ENCODE measurements at places on chromosomes 6 and 20. TPM values are rescaled to one million over a fixed set of nuclear protein-coding genes. Genes with fewer than 3 reads are reported as not detected.
A peak's percentile ranks its signal among the peaks of the same experiment; 100 is the strongest.

ADAM33 gene
- polyA plus RNA-seq = 7.0 TPM

C20orf202 gene
- 0.11 TPM for polyA plus RNA-seq

TNF gene
- polyA plus RNA-seq = not detected

CST3 gene
- 185 TPM for polyA plus RNA-seq

C6orf52 gene
- 3.1 TPM for polyA plus RNA-seq

GSTA2 gene
- 0.05 TPM for polyA plus RNA-seq

TXLNB gene
- polyA plus RNA-seq = 0.05 TPM

IPCEF1 gene
- polyA plus RNA-seq = 0.41 TPM

THBS2 gene
- polyA plus RNA-seq = 14.5 TPM

SOX18 gene
- polyA plus RNA-seq = 0.09 TPM

IMPG1 gene
- polyA plus RNA-seq = 0.02 TPM

NKX2-4 gene
- polyA plus RNA-seq = 0.12 TPM

PACSIN1 gene
- polyA plus RNA-seq = 5.9 TPM

DNA sequence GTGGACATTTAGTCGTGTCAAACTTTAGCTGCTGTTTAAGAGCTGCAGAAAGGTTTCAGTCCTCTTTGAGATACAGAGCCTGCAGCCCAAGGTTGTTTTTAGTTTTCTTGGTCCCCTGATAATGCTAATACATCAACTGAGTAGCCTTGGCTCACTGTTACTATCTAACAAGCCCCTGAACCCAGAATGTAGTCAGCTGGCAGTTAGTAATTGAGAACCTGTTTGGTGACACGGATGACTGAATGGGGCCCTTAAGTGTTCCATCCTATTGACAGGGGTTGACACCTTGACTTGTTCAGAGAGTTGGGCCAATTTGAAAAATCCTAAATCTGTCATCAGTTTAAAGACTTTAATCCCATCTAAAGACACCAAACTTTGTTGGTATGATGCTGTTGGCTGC lies 2.8 kb downstream of the RTN4IP1 start:
- DNase-seq = no peak
- H3K36me3 ChIP-seq = 0 out of 2 replicates have a peak, but pooled peaks cover 2% of the 10 kb centered on the region
- no peak overlapping the region for H3K27ac ChIP-seq
- peaks cover 2% of the 10 kb centered on the region for H3K4me1 ChIP-seq

DNA sequence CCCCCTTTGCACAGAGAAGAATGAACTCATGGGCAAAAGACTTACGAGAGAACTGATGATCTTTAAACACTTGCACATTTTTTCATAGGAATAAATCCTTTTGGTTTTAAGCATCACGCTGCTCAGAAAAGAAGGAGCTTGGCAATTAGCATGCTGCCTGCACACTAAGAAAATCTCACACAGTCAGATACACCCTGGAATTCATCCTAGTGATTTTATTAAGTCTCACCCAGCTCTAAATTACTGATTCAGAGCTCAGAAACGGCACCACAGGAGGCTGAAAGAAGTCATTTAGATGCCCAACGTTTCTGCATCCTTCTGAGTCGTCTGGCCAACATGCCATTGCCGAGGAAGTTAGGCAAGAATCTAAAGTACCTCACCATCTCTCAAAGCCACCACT lies 18.0 kb upstream of the NRSN1 start:
- no peak for DNase-seq
- H3K27me3 ChIP-seq = no peaks in the 10 kb centered on the region
- no peak overlapping the region for H3K27ac ChIP-seq

DNA sequence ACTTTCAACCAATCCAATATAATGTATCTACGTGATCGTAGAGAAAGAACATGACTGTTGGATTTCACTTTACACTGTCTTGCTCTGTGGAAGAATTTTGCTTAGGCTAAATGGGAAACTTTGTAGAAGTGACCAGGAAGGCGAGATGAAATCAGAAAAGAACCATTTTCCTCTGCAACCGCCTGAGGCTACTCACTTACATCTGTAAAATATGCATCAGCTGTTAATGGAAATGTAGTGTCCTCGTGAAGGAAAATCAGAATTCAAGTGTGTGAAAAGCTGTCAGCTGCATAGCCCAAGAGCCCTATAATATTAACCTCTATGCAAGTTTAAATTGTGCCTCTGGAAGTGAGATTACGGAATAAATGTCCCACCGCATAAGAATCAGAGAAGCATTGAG lies 277.9 kb downstream of the C6orf118 start:
- H3K27me3 ChIP-seq = no peaks in the 10 kb centered on the region
- no peak overlapping the region for H3K27ac ChIP-seq
- no peaks in the 10 kb centered on the region for H3K36me3 ChIP-seq

GRCh38 chr6:11011787-11012234 lies 32.3 kb downstream of the ELOVL2 start:
- no peak for DNase-seq
- H3K4me3 ChIP-seq = no peak overlapping the region
- H3K27ac ChIP-seq = no peak overlapping the region
- no peaks in the 10 kb centered on the region for H3K36me3 ChIP-seq

- no peaks in the 10 kb centered on the region for H3K36me3 ChIP-seq
- H3K4me1 ChIP-seq = no peaks in the 10 kb centered on the region
- H3K4me3 ChIP-seq = no peak overlapping the region
- H3K27me3 ChIP-seq = no peaks in the 10 kb centered on the region
- H3K27ac ChIP-seq = no peak overlapping the region
Measured at GRCh38 chr6:50585441-50586330, 127.6 kb upstream of the TFAP2D start.

DNA sequence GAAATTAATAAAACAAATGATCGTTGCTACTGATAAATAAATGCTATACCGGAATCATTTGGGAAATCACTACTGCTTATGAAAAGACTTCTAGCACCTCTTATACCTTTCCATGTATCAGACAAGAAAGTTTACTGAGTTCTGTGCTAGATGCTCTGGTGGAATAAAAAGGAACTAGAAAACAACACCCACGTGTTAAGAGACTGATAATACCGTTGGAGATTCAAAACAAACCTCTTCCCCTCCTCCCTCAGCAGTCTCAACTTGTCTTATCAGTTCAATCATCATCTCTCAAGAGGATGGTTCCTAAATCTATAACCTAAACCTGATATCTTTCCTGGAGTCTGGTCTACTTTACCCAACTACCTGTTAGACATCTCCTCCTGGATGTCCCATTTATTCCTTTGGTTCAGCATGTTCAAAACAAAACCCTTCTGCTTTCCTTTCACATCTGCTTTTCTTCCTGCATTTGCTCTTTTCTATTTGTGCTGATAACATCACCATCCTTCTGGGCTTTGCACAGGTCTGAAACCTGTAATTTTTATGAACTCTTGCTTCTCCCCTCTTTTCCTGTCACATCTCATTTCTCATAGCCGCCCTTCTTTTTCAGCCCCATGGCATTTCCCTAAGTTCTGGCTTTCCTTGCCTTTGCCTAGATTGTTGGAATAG lies 122.2 kb downstream of the COL19A1 start:
- H3K36me3 ChIP-seq = no peaks in the 10 kb centered on the region
- H3K4me3 ChIP-seq = no peak overlapping the region
- no peak overlapping the region for H3K27ac ChIP-seq
- no peaks in the 10 kb centered on the region for H3K27me3 ChIP-seq

GRCh38 chr6:925656-926213 lies 232.8 kb upstream of the EXOC2 start:
- H3K27ac ChIP-seq = no peak overlapping the region
- no peaks in the 10 kb centered on the region for H3K36me3 ChIP-seq
- no peak for DNase-seq
- H3K4me1 ChIP-seq = no peaks in the 10 kb centered on the region
- H3K4me3 ChIP-seq = no peak overlapping the region

GRCh38 chr20:50563133-50563944 lies 53.2 kb downstream of the PTPN1 start:
- no peak overlapping the region for H3K27ac ChIP-seq
- peaks cover 11% of the 10 kb centered on the region for H3K36me3 ChIP-seq
- DNase-seq = no peak
- no peaks in the 10 kb centered on the region for H3K27me3 ChIP-seq

- no peak for DNase-seq
- H3K27ac ChIP-seq = no peak overlapping the region
- H3K36me3 ChIP-seq = no peaks in the 10 kb centered on the region
- no peaks in the 10 kb centered on the region for H3K4me1 ChIP-seq
- H3K4me3 ChIP-seq = no peak overlapping the region
- H3K27me3 ChIP-seq = no peaks in the 10 kb centered on the region
Measured at GRCh38 chr20:43752051-43752360, 25.2 kb upstream of the GTSF1L start.

DNA sequence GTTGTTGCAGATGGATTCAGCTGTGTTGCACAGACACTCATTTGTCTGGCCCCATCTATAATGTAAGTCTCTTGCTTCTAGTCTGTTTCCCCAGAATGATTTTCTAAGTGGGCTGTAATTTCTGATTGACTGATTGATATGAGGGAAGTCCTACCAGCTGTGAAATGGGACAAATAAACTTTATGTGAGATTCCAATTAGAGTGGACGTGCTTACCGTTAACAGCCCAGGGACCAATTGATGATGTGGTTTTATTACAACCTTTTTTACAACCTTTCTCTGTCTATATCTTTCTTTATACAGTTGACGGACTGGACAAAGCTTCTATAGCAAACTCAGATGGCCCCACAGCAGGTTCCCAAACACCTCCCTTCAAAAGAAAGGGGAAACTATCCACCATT lies 33.9 kb downstream of the PHACTR2 start:
- H3K36me3 ChIP-seq = no peaks in the 10 kb centered on the region
- DNase-seq = no peak
- no peak overlapping the region for H3K27ac ChIP-seq
- H3K27me3 ChIP-seq = no peaks in the 10 kb centered on the region
- H3K4me1 ChIP-seq = no peaks in the 10 kb centered on the region
- no peak overlapping the region for H3K4me3 ChIP-seq

- no peak overlapping the region for H3K4me3 ChIP-seq
- no peak overlapping the region for H3K27ac ChIP-seq
Measured at GRCh38 chr20:45044084-45044573, 56.8 kb downstream of the KCNS1 start.

- H3K4me3 ChIP-seq = no peak overlapping the region
- peaks cover 39% of the 10 kb centered on the region for H3K36me3 ChIP-seq
- peaks cover 5% of the 10 kb centered on the region for H3K4me1 ChIP-seq
Measured at GRCh38 chr20:56389807-56390206, 2.2 kb downstream of the AURKA start.

DNA sequence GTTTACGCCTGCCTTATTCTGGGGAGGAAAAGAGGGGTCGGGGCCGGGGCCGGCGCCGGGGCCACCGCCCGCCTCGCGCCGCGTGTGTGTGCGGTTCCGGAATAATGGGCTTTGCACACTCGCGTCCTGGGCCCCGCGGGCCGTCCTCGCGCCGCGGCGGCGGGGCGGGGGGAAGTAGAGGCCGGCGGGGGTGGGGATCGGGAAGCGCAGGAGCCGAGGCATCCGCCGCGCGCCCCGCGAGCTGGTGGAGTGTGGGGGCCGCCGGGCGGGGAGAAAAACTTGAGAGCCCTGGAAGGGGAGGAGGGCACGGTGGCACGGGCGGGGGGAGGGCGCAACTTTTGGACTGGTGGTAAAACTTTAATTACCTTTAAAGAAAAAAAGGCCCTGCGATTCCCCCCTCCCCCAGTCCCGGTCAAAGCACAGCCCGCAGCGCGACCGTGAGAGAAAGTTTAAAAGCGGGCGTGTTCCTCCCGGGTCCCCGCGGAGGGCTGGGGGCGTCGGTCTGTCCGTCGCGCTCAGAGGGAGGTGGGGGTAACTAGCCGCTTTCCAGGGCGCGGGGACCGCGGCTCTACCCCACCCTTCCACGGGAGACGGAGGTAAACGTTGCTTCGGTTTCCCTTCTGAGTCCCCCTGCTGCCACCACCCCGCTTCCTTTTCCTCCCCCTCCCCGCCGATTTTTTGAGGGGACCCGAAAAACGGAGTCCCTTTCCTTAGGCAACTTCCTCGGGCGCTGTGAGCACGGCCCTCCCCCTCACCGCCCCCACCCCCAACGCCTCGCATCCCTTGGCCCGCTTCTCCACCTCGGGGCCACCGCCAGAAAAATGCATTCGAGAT lies 1.9 kb downstream of the L3MBTL3 start:
- no peaks in the 10 kb centered on the region for H3K36me3 ChIP-seq
- H3K27ac ChIP-seq = no peak overlapping the region
- H3K4me3 ChIP-seq = peak overlapping the region; percentile 65
- peaks cover 5% of the 10 kb centered on the region for H3K4me1 ChIP-seq

GRCh38 chr6:12280458-12280857 lies 9.7 kb upstream of the EDN1 start:
- no peaks in the 10 kb centered on the region for H3K36me3 ChIP-seq
- H3K27me3 ChIP-seq = no peaks in the 10 kb centered on the region
- H3K4me1 ChIP-seq = no peaks in the 10 kb centered on the region
- H3K27ac ChIP-seq = no peak overlapping the region

GRCh38 chr6:15892369-15892768 lies 229.5 kb upstream of the DTNBP1 start:
- H3K4me3 ChIP-seq = no peak overlapping the region
- no peak overlapping the region for H3K27ac ChIP-seq
- H3K36me3 ChIP-seq = no peaks in the 10 kb centered on the region
- H3K27me3 ChIP-seq = no peaks in the 10 kb centered on the region
- peaks cover 14% of the 10 kb centered on the region for H3K4me1 ChIP-seq
- no peak for DNase-seq

GRCh38 chr6:128882991-128883611 lies at the start of gene LAMA2:
Gene LAMA2, plus strand, starts transcription at chr6:128883138. Its CDS starts 108 bp downstream, at chr6:128883246.
- no peaks in the 10 kb centered on the region for H3K27me3 ChIP-seq
- no peak within 1 kb of the TSS for H3K27ac ChIP-seq
- H3K4me1 ChIP-seq = peaks cover 3% of the 10 kb centered on the region

DNA sequence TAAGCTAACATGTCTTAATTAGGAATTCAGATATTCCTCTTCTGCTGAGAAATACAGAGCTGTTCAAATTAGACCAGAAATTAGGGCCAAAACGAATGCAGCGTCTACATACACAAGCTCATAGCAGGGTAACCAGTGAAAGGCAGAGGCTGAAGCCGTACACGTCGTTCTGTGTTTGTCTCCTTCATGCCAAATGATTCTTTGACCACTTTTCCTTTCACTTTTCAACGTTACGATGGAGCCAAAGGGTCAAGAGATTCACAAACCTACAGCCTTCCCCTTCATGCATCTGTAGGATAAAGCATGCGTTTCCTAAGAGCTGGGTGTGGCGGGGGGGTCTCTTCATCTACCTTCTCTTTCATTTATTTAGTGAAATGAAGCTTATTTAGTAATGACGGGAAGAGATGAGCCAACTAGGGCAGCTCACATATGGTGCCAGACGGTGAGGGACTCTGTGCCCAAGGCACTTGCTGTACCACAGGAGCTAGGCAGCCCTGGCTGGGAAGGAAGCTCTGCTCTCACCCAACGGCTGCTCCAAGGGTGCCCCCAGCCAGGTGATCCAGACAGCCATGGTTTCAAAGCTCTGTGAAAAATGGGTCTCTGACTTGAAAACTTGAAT lies 178.0 kb downstream of the ATXN1 start:
- H3K36me3 ChIP-seq = no peaks in the 10 kb centered on the region
- no peak overlapping the region for H3K27ac ChIP-seq
- H3K4me3 ChIP-seq = no peak overlapping the region
- no peaks in the 10 kb centered on the region for H3K27me3 ChIP-seq
- no peaks in the 10 kb centered on the region for H3K4me1 ChIP-seq

- H3K36me3 ChIP-seq = no peaks in the 10 kb centered on the region
- H3K27me3 ChIP-seq = no peaks in the 10 kb centered on the region
- DNase-seq = no peak
- no peak overlapping the region for H3K4me3 ChIP-seq
Measured at GRCh38 chr6:136474241-136474640, 76.0 kb downstream of the MAP7 start.

DNA sequence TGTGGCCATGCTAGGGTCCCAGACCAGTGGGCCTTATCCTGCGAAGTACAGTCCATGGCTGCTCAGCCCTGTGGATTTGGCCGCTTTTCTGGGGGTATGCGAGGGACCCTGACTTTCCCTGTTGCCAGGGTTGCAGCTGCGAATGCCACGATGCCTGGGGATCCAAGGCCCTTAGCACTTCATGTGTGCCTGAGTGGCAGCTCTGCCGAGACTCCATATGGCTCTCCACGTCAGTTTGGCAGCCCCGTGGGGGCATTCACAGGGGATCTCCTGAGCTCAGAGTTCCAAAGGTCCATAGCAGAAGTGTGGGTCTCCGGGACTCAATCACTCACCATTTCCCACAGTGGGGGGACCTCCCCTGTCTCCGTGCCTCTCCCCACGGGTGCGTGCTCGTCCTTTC lies 319.5 kb downstream of the DOK5 start:
- peaks cover 3% of the 10 kb centered on the region for H3K4me1 ChIP-seq
- no peak overlapping the region for H3K27ac ChIP-seq

All from H1 (cell line).